ENCODE measurements at places on chromosomes 2 and 18.

GRCh38 chr2:42261518-42262195, 92.5 kb downstream of the EML4 start:
- DNase-seq, result no peak

- DNase-seq, result no peak
Measured at GRCh38 chr2:27903649-27904404, 13.3 kb downstream of the BABAM2 start.

GRCh38 chr2:143261986-143262385, 132.8 kb downstream of the ARHGAP15 start:
- DNase-seq, result peak; percentile 44

DNA sequence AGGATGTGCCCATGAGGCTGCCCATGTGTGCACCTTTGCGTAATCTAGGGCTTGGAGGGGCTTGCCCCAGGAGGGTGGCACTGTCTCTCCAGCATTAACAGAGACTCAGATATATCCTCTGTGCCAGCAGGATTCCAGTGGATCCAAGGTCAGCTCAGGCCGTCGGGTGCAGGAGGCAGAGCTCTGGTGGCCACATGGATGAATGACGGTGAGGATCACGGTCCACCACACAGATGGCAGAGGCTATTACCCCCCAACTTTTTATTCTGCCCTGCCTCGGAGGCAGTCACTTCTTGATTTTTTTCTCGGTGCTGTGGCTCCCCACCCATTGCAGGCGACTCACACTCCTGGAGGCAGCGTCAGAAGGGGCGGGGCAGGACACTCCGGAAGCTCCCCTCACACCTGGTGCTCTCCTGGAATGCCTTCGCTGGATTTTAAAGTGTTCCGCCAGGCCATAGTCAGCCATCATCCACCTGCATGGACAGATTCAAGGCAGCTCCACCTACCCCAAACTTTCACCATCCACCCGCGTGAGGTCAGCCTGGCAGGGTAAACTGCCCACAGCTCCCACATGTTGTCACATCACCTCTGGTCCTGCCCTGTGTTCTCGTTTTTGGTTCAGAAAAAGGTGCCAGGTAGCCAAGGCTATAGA, 602.9 kb upstream of the RAB6C start:
- no peak for DNase-seq

- no peak for DNase-seq
Measured at GRCh38 chr2:105438104-105438929, 39.5 kb upstream of the FHL2 start.

DNA sequence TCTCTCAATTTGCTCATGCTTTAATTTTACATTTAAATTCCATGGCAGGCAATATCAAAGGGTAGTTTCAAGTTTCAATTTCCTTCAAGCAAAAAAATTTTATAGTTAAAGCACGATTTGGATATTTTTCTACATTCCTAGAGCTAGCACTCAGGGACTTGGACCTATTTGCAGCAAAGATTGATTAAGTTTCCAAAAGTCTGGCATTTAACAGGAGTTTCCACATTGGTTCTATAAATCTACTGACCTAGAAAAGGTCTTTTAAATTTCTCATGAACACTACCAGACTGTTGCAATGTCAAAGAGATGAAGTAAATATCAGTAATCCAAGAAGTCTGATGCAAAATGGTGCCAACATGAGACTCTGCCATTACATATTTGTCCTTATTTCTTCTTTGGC, 253.7 kb upstream of the LINC00305 start:
- DNase-seq, result no peak

- peak; percentile 50 for DNase-seq
Measured at GRCh38 chr2:74499267-74499939, at the start of gene LBX2. LBX2 (minus strand) TSS chr2:74499603; CDS start chr2:74499537, 66 bp downstream.

DNA sequence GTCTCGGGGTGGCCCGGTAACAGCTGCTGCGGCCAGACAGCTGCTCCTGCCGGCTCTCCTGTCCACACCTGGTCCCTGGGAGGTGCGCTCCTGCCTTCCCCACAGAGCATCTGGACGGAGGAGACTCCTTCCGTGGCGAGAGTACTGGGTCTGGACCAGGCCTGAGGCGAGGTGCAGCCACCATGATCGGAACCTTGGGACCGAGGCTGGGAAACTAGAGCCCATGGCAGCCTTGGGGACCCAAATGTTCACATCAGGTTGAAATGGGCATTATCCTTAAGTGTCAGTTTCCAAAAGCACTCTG, 628 bp downstream of the GIGYF2 start:
- no peak for DNase-seq

All from activated naive CD4-positive, alpha-beta T cell treated with anti-CD3 and anti-CD28 coated beads, Interleukin-2, amount 50 U/mL, for 16 hours (primary cell).